ENCODE measurements at places on chromosomes 2 and 18.

DNA sequence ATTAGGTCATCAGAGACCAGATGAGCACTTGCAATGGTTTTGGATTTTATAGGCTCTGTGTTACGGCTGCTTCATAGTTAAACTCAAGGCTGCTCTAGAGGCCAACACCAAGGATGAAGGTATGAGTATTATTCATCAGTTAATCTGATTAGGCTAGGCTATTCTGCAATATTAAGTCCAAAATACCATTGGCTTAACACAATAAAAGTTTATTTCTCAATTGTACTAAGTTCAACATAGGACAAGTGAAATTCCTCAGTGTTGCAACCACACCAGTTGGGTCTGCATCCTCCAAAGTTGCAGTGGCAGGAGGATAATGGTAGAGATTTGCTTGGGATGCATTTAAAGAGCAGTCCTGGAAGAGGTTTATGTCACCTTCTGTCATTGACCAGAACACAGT lies 538.3 kb upstream of the CDH2 start:
- no peak for DNase-seq

DNA sequence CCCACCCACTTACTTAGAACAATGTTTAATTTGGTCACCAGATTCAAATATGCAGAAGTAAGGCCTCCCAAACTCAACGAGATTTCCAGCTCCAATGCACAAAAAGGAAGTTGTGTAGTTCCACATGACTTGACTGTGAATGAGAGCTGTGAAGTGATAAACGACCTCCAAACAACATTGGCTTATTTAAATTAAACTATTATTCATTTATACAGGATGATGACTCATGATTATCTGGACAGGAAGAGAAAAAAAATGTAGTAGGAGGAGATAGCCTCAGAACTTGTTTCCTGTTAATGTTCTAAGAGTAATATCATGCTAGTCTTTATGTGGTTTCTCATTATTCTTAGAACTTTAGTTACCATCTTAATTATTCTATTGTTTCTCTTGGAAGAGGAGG lies 237.3 kb downstream of the C1D start:
- no peak for DNase-seq

DNA sequence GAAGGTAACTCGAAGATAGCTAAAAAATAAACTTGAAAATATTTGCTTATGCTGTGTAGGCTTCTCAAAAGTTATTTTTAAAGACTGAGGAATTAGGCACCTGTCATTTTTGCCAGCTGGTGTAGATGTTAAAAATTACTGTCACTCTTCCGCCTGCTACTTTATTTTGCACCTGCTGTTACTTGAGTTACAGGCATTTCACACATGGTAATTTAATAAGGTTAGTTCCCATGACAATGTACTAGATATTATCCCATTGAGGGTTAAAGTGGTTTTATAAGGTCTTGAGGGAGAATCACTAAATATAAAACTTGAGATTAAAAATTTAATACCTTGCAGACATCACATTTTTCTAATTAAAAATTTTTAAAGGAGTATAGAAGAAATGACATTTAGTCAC lies 26.6 kb downstream of the MYL1 start:
- DNase-seq, result no peak

DNA sequence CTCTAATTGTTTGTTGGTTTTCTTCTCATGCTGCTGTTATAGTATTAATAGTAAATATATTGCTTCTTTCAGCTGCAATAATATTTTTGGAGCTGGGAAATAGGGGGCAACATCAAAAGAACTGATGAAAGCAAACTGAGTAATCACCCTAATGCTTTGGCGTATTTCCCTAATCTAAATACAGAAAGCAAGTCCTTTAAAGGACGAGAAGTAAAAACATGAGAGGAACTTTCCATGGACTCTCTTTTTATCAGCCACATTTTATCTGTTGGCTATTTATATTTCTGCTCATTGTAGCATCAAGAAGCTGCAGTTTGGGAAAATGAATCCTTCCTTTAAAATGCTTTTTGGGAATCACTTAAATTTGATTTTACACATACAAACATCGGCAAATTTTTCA lies 139.9 kb upstream of the SLC8A1 start:
- DNase-seq, result no peak

- DNase-seq, result no peak
These were observed 37.2 kb downstream of the PRKCE start for GRCh38 chr2:45688479-45689298.

GRCh38 chr2:24675338-24675737 lies 117.9 kb downstream of the PTRHD1 start:
- DNase-seq, result no peak

- DNase-seq, result no peak
These were observed 59.9 kb downstream of the DYM start for GRCh38 chr18:49400398-49401072.

DNA sequence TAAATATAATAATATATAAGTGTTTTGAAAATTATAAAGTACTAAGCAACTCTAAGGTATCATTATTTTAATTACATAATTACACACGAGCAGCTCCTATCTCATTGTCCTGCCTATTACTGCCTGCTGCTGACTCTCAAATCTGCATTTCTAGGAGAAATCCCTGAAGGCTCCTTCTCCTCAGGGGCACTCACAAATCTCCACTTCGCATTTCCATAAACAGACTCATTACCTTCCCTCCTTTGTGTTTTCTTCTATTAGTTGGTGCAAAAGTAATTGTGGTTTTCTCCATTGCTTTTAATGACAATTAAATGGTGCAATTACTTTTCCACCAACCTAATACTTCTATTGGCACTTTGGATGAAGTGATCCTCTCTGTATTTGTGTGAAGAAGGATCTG lies 135.0 kb upstream of the HNMT start:
- DNase-seq, result no peak

DNA sequence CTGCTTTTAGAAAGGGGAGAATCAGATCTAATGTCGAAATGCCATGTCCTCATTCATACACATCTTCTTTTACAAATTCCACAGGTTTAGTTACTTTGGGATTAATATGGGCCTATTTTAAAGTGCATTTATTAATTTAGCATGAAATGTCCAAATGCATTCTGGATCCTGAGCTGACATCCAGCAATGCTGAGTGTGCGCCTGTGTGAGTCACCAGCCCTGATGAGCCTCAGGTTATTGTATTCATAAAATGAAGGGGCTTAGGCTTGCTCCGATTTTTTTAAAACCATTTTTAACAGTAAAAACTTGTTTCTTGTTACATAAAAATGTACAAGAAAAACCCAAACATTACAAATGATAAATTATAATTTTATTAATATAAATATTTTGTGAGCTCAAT lies 94.1 kb downstream of the SH3YL1 start:
- no peak for DNase-seq

GRCh38 chr2:109421101-109421500 lies 192.7 kb downstream of the SEPTIN10 start:
- no peak for DNase-seq
